Skin of body (tissue), 3 donors: ENCODE measurements at places on chromosomes 6 and 20.
A peak's percentile ranks its signal among the peaks of the same experiment; 100 is the strongest.

- DNase-seq = no peak
These were observed 491.0 kb downstream of the NKAIN2 start for GRCh38 chr6:124294574-124295200.

DNA sequence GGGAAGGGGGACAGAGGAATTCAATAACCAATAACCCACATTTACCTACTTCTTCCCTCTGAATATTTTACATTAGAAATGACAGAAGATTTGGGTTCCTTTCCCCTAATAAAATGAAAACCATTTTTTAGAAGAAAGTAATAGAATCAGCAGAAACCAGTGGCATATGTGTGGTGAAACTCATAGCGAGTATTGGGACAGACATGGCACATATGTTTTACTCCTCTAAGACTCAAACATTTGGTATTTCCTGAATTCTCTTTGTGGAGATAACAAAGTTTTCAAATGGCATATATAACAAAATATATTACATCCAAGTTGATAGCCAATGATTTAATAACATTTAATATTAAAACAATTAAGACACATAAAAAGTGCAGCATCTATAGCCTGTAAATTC, 12.9 kb upstream of the BEND3 start:
- DNase-seq = no peak

DNA sequence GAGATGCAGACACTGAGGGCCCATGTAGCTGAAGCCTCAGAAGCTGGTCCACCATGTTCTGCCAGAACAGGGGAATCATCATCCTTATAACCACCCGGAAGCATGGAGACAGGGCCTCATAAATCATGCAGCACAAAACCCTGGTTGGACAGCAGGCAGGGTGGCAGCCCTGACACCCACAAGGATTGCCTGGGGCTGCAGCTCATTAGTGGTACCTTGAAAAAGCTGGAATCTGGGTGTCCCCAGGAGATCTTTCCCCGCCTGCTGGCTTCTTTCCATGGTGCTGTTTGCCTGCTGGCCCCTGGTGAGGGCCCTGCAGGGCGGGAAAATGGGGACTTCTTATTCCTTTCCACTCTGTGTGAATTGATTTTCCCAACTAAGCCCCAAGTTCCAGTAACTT, 50.6 kb upstream of the GGTLC1 start:
- DNase-seq = no peak

DNA sequence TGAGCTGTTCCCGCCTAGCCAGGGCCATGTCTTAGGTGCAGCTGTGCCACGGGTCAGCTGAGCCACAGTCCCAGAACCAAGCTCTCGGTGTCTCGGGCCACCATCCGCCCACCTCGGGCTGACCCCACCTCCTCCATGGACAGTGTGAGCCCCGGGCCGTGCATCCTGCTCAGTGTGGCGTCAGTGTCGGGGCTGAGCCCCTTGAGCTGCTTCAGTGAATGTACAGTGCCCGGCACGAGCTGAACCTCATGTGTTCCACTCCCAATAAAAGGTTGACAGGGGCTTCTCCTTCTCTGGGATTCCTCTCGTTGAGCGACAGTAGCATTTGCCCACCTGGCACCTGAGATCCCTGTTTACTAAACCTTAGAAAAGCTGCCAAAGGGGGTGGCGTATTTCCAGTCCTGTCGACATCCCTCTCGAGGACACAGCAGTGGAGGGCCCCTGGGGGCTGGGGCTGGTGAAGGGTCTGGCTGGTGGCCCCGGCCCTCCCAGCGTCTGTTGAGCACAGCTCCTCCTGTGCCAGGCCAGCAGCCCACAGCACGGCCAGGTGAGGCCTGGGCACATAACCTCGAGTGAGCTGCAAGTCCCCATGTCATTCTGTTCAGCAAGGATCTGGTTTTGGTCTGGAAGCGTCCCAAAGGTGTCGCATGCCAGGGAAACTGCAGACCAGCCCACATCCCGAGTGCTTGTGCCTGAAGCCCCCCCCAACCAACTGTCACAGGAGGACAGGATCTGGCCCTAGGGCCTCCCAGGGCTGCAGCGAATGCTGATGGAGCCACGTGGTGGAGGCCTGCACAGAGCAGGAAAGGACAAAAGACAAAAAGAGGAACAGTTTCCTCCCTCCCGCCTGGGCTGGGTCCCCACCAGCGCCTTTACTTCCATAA, 21.2 kb upstream of the PYGB start:
- no peak for DNase-seq

GRCh38 chr20:50792708-50793574, 1.9 kb upstream of the BCAS4 start:
- no peak for DNase-seq

GRCh38 chr20:41248368-41249024, 69.0 kb downstream of the ZHX3 start:
- peak; percentile 31 for DNase-seq

- no peak for DNase-seq
These were observed 186.4 kb upstream of the MMS22L start for GRCh38 chr6:97469451-97469850.

DNA sequence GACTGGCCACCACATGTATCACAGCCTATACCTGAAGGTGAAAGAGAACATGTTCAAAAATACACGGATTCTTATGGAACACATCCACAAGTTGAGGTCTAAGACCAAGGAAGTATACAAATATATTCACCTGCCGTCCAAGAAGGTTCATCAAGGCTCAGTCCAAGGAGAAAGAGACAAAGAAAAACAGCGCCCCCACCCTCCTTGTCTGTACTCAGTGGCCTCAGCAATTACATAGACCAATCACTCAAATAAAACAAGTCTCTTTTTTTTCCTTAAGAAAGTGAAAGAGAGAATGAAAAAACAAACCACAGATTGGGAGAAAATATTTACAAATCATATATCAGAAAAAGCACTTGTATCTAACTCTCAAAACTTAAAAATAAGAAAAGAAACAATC, 19.5 kb downstream of the CPXM1 start:
- DNase-seq = no peak

- DNase-seq = no peak
These were observed 32.0 kb upstream of the KATNA1 start for GRCh38 chr6:149680503-149680902.

- DNase-seq = no peak
These were observed 91.6 kb downstream of the SLC22A3 start for GRCh38 chr6:160439751-160440150.

- no peak for DNase-seq
These were observed 232.0 kb upstream of the PMEPA1 start for GRCh38 chr20:57941604-57942381.

DNA sequence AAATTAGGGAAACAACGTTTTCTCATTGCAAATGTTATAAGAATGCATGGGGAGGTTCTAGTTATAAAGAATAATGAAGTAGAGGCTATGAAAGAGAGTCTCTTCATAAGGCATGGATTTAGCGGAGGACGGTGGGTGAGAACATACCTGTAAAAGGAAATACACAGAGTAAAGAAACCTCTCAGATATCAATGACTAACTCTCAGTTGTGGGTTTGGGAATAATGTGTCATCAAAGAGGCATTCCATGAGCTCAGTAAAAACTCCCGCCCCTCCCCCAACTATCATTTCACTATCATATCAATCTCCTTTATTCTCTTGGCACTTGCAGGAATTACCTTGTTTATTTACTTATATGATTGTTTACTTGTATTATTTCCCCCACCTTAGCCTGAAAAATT, 695.4 kb downstream of the PTPRT start:
- DNase-seq = no peak

- DNase-seq = no peak
These were observed 16.4 kb downstream of the ZNF311 start for GRCh38 chr6:28988536-28989311.

GRCh38 chr20:53157443-53158408, 185.6 kb downstream of the TSHZ2 start:
- no peak for DNase-seq

DNA sequence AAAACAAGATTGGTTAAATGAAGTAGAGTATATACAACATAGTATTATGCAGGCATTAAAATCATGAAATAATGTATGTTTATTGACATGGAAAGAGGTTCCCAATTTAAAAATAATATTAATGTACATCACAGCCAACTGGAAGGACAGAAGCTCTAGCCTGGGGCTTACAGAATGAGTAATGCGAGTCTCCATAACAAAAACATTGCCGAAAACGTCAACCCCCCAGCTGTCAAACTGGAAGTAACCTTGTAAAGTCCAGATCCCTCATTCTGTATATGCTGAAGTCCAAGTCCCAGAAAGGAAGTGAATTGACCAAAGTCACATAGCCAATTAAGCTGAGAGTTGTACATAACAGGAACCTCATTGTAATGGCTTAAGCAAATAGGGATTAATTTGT, 128.7 kb upstream of the ECI2 start:
- no peak for DNase-seq

GRCh38 chr6:82553863-82554531, 190.4 kb downstream of the TPBG start:
- DNase-seq = no peak

GRCh38 chr6:160103825-160104100, 17.9 kb upstream of the SLC22A1 start:
- no peak for DNase-seq

DNA sequence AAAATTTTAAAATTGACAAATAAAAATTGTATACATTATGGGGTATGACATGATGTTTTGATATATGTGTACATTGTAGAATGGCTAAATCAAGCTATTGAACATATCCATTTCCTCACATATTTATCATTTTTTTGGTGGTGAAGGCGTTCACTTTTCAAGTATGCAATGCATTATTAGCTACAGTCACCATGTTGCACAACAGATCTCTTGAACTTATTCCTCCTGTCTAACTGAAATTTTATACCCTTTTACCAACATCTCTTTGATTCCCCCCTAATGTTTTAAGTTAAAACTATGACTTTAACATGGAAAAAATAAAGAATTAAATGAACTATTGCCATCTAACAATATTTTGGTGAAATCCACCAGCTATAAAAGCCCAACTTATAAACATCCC, 65.2 kb upstream of the UST start:
- DNase-seq = no peak

GRCh38 chr20:40771308-40771610, 82.2 kb upstream of the MAFB start:
- no peak for DNase-seq

DNA sequence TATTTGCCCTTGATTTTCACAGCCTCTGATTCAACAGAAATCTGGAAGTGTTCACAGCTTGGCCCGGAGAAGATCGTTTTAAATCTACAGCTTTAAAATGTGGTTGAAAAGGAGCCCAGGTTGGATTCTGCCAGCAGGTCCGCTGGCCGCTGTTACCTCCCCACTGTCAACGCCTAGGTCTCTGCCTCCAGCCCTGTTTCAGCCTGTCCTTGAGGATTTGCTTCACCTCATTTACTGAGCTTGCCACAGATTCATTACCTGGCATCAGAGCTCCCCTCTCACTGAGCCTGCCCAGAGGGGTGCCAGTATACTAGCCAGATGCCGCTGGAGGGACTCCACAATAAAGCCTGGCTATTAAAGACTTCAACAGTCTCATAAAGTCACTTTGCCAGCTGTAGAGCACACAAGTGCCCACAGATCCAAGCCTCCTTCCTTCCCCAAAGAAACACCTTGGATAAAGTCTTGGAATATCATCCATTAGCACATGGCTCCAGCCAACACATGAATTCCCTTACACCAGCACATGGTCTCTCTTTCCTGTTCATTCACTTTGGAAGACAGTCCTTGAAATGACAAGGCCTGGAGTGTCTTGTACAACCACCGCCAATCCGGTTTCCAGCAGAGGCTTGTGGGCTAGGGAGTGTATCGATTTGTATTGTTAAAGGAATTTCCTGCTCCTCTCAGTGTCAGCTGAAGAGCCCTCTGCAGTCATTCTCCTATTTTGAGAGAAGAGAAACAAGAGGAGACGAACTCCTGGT, 9.5 kb upstream of the NR2E1 start:
- DNase-seq = no peak

- DNase-seq = no peak
These were observed 1.8 kb upstream of the HLA-DQB1 start for GRCh38 chr6:32668226-32668747.

- DNase-seq = no peak
These were observed 31.9 kb downstream of the VAPB start for GRCh38 chr20:58420798-58421496.

DNA sequence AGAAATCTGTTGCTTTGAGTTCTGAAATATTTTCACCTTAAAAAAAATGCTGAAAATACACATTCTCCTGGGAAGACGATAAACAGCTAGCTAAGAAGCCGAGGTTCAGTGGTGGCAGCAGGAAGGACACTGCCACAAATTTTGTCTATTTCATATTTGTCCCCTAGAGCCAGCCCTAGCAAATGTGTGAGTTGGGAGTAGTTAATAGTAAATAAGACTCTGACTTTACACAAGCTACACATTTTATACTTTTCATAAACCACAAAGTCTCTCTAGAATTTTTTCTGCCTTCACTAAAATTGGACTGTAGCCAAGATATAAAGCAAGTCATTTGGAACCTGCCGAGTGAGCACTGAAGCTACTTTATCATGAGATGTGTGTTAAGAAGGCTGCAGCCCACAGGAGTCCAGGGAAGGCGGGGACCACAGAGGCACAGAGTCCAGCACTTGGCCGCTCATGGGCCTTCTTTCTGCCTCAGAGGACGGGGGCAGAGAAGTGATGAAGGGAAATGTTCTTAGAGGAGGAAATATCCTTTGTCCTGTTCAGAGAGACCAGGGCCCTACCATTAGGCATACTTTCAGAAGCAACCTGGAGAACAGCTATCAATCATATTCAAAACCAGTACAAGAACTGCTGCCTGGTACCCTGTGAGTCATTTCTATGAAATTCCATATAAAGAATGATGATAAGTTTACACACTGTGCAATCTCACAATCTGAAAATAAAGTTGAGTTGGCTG, 241.7 kb upstream of the TAB2 start:
- no peak for DNase-seq

DNA sequence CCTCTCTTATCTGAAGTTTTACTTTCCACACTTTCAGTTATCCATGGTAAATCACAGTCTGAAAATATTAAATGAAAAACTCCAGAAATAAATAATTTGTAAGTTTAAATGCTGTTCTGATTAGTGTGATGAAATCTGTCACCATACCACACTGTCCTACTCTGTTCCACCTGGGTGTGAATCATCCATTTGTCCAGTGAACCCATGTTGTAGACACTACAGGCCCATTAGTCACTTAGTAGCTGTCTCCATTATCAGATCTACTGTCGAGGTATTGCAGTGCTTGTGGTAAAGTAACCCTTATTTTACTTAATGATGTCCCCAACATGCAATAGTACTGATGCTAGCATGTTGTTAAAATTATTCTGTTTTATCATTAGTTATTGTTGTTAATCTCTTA, 29.2 kb upstream of the MMS22L start:
- DNase-seq = no peak

- no peak for DNase-seq
These were observed 8.0 kb downstream of the DNPH1 start for GRCh38 chr6:43221046-43221972.

DNA sequence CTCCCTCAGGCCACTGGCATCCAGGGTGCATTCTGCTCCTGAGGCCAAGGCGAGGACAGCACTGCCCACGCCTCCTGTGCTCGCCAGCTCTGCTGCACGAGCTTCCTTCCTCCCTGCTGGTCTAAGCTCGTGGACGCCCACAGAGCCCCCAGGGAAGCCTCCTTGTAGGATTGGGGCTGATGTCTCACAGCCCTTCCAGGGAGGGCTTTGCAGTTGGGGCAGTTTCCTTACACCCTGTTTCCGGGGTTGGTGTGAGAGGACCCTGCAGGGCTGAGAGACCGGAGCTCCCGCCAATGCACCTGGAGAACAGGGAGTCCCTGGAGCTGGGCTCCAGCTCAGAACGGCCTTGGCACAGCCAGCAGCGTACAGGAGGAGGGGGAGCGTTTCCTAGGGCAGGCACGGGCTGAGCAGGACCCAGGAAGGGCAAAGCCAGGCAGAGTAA, 172.4 kb upstream of the PDE10A start:
- no peak for DNase-seq

GRCh38 chr6:72969666-72970065, 255.6 kb downstream of the KHDC1L start:
- DNase-seq = no peak
